ENCODE measurements at places on chromosomes 5 and 9.
A peak's percentile ranks its signal among the peaks of the same experiment; 100 is the strongest.

DNA sequence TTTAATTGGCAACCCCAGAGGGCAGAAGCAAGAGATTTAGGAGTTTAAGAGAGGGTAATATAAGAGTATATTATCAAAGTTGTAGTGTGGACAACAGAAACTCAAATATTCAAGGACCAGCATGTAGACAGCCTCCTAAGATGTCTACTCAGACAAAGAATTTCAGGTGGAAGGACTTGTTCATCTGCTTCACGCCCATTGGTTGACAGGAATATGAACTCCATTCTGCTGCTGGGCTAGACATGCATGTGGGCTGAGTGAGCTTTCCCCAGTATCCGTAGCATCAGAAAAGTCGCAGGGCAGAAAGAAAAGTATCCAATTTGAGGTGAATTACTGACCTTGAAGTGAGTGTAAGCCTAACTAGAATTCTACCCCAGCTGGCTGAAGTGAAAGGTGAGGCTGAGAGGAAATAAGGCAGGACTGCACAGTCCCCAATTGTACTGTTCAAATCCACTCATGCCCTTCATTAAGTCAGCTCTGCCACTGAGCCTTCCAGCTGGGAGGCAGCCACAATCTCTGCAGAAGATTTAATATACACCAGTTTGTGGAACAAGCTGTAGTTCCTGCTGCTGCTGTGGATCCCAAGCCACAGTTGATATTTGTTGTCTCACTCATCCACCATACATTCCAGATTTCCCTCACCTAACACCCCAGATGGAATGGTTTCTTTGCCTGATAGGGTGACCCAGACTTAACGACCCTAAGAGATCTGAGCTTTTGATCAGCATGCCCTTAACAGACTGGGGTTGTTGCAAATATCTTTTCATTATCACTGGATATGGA, 41.2 kb downstream of the PDCD1LG2 start:
- no peak for DNase-seq

- DNase-seq, result no peak
Observed at GRCh38 chr5:179862891-179863290, 4.3 kb upstream of the MRNIP start.

DNA sequence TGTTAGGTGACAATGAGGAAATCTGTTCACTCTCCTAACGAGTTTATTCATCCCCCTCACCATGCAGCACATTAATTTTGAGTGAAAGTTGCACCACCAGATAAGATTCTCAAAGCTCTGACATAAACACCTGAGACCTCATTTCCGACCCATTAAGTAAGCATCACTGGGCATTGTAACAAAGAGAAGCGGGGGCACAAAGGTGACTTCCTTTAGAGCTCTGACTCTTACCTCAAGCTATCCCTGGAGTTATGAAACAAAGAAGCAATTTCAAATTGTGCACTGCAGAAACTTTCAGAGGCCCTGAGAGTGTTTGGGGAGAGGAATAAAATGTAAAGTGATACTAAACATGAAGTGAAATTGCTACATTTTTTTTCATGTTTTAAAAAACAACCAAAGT, 29.5 kb downstream of the C5orf15 start:
- DNase-seq, result no peak

- peak; percentile 68 for DNase-seq
Observed at GRCh38 chr9:112793213-112793810, 42.8 kb downstream of the SNX30 start.

GRCh38 chr9:77647267-77648233, 572 bp downstream of the GNA14 start:
- no peak for DNase-seq

DNA sequence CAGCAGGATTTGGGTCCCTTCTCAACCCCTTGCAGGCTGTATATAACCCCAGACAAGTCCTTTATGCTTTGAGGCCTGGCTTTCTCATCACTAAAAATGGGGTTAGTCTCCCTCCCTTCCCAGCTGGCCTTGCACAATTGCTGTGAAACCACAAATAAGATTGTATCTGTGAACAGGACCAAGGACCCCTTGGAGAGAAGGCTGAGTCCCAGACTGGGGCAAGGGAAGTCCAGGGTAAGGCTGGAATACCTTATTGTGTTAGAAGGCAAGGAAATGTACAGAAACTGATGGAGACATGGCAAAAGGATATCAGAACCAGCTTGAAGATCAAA, 11.4 kb downstream of the MACROH2A1 start:
- no peak for DNase-seq

DNA sequence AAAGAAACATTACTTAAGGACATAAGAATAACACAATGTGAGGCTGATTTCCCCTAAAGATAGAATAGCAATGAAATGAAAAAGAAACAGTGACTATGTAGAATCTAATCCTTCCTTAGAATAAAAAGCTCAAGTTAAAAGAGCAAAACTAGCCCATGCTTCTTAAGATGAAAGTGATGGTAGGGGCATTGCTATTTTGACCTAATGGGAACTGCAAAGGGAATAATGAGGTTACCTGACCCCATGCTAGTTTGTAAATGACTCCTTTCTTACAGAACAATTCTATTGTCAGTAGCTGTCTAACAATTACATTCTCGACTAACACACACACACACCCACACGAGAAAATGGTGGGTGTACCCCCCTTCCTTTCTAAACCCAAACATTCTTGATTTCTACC, 575.8 kb downstream of the CSNK1G3 start:
- no peak for DNase-seq

DNA sequence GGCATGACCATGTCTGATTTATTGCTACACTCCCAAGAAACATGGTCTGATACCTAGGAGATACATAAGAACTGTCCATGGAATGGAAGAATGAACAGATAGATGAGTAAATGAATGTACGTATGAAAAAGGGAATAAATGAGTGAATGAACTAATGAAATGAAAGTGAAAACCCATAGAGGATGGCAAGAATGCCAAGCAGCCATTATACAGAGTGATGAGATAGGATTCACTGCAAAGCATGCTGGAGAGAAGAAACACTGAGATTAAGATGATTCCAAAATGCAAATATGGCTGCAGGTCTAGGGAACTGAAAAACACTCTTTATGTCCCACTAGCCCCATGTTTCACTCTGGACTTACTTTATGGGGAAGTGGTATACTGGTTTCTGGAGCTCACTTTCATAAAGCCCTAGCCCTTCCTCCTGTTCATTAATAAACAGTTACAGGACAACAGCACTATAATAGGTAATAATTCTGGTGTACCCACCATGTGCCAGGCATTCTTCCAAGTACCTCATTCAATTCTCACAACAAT, 170.3 kb upstream of the RAD23B start:
- DNase-seq, result no peak

All from activated CD4-positive, CD25-positive, alpha-beta regulatory T cell (primary cell).